T follicular helper cell (primary cell): ENCODE measurements at places on chromosomes 11 and 22.

DNA sequence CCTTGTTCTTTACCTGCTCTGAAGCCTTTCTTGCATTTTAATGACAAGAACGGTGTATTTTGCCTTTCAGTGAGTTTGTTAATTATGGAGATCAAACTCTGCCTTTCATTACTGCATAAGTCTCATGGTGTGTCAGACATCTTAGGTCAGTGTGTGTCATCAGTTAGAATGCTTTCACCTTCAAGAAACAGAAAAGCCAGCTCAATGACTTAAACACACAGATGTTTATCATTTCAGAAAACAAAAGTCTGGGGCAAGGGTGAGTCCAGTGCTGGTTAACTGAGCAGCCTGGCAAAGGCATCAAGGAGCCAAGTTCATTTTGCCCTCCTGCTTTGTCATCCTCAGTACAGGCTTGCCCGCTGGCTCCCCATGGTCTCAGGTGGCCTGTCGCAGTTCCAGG, 54.5 kb downstream of the PACS1 start:
- no peak for DNase-seq

- DNase-seq = no peak
Observed at GRCh38 chr11:34426766-34427185, 12.0 kb upstream of the CAT start.

- no peak for DNase-seq
Observed at GRCh38 chr22:50339945-50340879, 2.9 kb upstream of the PPP6R2 start.

- peak; percentile 94 for DNase-seq
Observed at GRCh38 chr11:108121274-108122155, at the start of gene ACAT1. Gene ACAT1, plus strand, starts transcription at chr11:108121567. Its CDS starts 40 bp downstream, at chr11:108121607.

GRCh38 chr11:9530901-9531625, 42.4 kb upstream of the WEE1 start:
- DNase-seq = no peak

DNA sequence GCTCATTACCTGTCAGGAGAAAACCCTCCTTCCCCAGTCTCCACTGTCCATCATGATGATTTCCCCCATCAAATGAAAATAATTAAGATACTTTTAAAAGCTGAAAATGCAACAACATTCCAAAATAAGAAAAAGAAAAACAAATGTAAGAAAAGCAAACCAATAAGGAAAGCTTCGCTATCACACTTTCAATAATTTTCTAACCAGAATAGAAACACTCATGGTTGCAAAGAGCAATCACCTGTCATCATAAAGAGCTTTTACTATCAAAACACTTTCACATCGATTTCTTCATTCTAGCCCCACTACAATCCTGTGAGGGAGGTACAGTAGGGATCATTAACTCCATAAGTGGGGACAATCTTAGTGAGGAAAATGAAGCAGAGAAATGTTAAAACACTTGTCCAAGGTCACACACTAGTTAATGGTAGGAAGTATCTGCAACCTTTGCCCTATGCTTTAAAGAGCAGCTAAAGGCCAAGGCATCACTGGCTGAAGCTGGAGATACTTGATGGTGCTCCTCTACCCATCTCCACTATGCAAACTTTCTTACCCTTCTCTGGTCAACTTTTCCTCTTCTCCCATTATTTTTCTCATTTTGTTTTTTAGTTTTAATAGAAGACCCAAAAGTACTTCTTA, 2.6 kb downstream of the RBM4B start:
- no peak for DNase-seq

DNA sequence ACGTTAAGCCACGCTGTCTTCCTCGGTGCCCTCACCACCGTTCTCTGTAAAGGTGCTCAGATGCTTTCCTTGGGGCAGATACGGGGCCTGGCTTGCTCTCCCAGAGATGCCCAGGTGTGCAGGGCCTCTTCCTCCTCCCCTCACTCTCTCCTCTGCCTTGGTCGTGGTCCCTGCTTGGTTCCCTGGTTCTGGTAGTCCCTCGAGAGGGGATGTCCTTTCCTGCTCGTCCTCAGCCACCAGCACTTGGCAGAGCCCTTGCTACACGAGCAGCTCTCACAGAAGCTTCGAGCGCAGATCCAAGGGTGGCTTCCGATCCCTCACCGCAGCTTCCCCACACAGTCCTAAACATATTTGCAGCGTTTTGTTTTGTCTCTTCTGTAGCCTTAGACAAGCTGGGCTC, 298.8 kb downstream of the TBC1D22A start:
- no peak for DNase-seq

GRCh38 chr11:134260983-134261382, 7.6 kb downstream of the ACAD8 start:
- no peak for DNase-seq

- DNase-seq = no peak
Observed at GRCh38 chr11:94768602-94769541, 716 bp downstream of the AMOTL1 start.

DNA sequence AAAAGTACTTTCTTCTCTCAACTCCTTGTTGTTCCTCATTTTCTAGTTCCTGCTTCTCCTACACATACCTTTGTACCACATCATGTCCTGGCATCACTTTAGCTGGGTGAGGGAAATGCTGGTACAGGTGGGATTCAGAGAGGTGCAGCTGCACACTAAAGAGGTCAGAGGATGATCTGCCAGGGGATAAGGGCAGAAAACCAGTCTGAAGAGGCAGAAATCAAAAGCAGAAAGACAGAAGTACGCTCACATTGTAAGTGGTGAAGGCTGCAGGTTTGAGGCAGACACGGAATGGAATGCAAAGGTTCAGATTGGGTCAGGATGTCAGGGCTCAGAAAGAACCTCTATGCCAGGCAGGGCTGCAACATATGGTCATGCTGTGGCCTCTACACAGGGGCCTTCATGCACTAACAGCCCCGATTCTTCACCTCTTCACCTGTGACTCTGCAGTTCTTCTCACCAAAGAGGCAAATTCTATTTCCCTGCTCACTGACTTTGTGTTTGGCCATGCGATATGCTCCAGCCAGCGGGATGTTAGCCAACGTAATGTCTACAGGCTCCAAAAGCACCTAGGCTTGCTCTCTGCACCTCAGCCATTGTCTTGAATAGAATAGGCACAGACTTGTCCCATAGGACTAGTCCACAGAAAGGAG, 373.7 kb downstream of the NXPE2 start:
- DNase-seq = no peak

GRCh38 chr11:109785198-109785597, 308.0 kb upstream of the ZC3H12C start:
- no peak for DNase-seq

DNA sequence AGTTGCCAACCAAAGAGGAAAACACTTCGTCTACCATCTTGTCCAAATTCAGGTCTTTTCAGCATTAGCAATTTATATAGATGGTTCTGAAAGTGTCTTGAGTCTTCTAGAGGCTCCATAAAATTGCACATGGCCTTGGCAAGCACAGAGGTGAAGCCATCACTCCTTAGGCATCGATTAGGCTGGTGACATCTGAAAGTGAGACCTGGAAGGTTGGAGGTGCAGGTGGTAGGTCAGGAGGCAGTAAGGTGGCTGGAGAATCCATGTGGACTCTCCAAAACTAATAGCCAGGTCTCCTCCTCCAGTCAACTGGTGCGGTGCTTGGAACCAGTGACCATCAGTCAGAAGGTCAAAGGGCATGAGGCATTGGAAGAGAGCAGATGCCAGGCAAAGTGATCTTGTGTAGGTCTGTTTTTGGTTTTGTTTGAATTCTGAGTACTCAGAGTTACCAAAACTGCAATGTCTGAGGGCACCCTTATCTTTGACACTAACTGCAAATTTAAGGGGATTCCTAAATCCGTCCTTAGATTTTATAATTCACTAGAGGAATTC, 6.6 kb upstream of the APOL2 start:
- DNase-seq = no peak

- DNase-seq = no peak
Observed at GRCh38 chr11:43035086-43035485, 276.7 kb upstream of the API5 start.

GRCh38 chr11:44002191-44003093, 45.3 kb upstream of the ACCSL start:
- no peak for DNase-seq

GRCh38 chr11:35290876-35291275, 128.5 kb downstream of the SLC1A2 start:
- no peak for DNase-seq

- no peak for DNase-seq
Observed at GRCh38 chr11:126544108-126545056, 188.9 kb downstream of the ST3GAL4 start.

DNA sequence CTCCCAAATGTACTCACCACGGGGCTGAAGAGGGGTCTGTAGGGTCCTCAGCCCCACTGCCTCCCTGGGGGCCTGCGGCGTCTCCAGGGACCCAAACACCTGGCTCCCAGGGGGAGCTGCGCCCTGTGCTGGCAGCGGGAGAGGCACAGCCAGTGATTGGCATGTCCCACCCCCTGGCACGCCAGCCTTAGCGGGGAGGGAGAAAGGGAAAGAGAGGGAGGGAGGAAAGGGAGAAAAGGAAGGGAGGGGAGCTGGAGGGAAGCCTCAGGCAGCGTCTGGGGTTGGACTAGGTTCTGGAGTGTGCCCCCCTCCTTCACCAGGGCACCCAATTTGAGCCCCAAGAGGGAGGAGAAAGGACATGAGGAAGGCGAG, at the start of gene CHRM1:
CHRM1 (minus strand) TSS at position 163 of the 372 bp plus-strand sequence. CDS start 10,263 bp downstream, outside the sequence.
- DNase-seq = no peak

DNA sequence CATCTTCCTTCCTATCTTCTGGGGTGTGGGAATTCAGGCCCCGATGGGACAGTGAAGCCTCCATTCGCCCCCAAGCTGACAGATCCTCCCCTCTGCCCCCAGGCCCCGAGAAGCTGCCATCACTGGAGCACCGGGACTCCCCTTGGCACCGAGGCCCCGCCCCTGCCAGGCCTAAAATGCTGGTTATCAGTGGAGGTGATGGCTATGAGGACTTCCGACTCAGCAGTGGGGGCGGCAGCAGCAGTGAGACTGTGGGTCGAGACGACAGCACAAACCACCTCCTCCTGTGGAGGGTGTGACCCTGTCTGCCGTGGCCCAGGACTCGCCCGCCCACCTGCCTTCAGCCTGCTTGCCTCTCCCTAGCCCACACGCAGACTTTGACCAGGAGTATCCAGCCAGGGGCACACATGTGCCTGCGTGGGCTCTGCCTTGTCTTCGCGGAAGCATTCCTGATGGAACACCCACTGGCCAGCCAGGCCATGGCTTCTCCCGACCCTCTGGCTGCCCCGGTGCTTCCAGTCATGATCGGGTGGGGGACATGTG, 8.6 kb upstream of the RELT start:
- DNase-seq = no peak

DNA sequence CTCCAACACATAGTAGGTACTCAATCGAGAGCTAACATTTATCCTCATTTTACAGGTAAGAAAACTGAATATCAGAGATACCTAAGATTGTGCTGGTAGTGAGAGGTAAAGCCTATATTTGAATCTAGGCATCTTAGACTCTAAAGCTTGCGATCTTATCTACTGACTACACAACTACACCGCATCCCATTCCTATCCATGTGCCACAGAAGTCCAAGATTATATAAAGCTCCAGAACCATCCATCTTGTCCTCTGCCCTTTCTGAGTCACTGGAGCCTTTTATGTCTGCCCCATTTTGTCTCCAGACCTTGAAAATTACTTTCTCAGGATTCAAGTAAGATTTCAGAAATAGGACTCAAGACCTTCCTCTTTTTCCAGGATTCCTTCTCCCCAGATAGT, 84.4 kb downstream of the OR5AK2 start:
- no peak for DNase-seq

DNA sequence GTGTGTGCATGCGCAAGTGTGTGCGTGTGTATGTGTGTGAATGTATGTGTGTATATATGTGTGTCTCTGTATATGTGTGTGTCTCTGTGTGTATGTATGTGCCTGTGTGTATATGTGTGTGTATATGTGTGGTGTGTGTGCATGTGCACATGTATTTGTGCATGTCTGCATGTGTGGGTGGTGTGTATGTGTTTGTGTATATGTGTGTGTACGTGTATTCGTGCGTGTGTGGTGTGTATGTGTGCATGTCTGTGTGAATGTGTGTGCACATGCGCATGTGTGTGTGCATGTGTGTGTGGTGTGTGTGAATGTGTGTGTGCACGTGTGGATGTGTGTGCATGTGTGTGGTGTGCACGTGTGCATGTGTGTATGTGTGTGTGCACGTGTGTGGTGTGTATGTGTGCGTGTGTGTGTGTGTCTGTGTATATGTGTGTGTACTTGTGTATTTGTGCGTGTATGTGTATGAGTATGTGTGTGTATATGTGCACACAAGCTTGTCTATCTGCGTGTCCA, 71.4 kb downstream of the SCN3B start:
- no peak for DNase-seq

GRCh38 chr11:65425105-65425970, 2.7 kb downstream of the NEAT1 start:
- peak; percentile 81 for DNase-seq

GRCh38 chr22:39651053-39651996, 80.8 kb downstream of the CACNA1I start:
- DNase-seq = no peak

- DNase-seq = no peak
Observed at GRCh38 chr22:38350444-38351359, 33.5 kb upstream of the CSNK1E start.

- no peak for DNase-seq
Observed at GRCh38 chr22:31339148-31339832, 6.9 kb downstream of the PATZ1 start.

DNA sequence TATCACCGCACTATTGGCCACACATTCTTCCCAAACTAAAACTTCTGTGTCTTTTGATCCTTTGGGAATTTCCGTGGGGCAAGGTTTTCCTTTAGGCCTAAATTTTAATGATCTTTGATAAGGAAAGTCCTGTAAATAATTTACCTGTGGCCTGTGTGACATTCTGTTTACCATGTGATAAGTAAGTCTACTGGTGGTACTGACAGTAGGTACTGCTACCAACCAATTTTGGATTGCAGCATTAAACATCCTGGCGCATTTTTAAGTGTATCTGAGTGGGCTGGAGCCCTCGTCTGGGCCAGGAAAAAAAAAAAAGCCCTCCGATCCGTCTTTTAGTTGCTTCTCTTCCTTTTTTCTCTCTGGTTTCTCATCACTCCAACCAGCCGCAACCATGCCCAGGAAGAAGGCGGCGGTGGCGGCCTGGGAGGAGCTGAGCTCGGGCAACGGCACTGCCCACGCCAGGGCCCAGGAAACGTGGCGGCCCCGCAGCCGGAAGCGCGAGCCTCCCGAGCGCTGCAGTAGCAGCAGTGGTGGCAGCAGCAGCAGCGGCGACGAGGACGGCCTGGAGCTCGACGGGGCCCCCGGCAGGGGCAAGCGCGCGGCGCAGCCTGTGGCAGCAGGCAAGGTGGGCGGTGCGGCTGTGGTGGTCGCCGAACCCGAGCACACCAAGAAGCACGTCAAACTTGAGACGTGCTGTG, 33.6 kb downstream of the ASRGL1 start:
- peak; percentile 15 for DNase-seq

- no peak for DNase-seq
Observed at GRCh38 chr11:121592708-121593107, 139.9 kb upstream of the SORL1-AS1 start.

GRCh38 chr11:63603180-63603518, 11.1 kb downstream of the PLAAT3 start:
- DNase-seq = no peak

- DNase-seq = no peak
Observed at GRCh38 chr22:37220543-37220981, 8.3 kb upstream of the SSTR3 start.

- no peak for DNase-seq
Observed at GRCh38 chr11:15695096-15695721, 580.5 kb downstream of the INSC start.

GRCh38 chr11:613369-613968, 2.3 kb downstream of the IRF7 start:
- peak; percentile 89 for DNase-seq
